Dermis microvascular lymphatic vessel endothelial cell (primary cell): ENCODE measurements at places on chromosomes 2 and 18. TPM values are rescaled to one million over a fixed set of nuclear protein-coding genes. Genes with fewer than 3 reads are reported as not detected.
A peak's percentile ranks its signal among the peaks of the same experiment; 100 is the strongest.

The ZNF519 gene
- 2.7 and 3.1 TPM in 2 replicates for total RNA-seq

The AMER3 gene
- not detected in 2 replicates for total RNA-seq

The SOCS6 gene
- total RNA-seq, result 18.0 and 28.7 TPM in 2 replicates

The PDE1A gene
- 6.0 and 10.5 TPM in 2 replicates for total RNA-seq

The AFF3 gene
- under 0.01 TPM in 2 replicates for total RNA-seq

The B3GNT7 gene
- 7.2 and 19.1 TPM in 2 replicates for total RNA-seq

The WNT10A gene
- total RNA-seq, result not detected in 2 replicates

DNA sequence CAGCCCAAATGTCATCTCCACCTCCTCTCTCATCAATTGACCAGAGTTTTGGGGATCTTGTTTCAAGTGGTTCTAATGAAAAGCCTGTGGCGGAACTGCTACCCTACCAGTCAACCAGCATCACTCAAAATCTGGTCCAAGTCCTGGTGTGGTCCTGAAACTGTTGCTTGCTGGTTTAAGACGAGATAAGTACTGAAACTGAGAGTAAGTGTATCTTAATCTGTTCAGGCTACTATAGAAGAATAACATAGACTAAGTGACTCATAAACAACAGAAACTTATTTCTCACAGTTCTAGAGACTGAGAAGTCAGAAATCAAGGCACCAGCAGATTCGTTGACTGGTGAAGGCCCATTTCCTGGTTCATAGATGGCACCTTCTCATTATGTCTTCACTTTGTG, 879 bp upstream of the GALNT5 start:
- no peak for DNase-seq

DNA sequence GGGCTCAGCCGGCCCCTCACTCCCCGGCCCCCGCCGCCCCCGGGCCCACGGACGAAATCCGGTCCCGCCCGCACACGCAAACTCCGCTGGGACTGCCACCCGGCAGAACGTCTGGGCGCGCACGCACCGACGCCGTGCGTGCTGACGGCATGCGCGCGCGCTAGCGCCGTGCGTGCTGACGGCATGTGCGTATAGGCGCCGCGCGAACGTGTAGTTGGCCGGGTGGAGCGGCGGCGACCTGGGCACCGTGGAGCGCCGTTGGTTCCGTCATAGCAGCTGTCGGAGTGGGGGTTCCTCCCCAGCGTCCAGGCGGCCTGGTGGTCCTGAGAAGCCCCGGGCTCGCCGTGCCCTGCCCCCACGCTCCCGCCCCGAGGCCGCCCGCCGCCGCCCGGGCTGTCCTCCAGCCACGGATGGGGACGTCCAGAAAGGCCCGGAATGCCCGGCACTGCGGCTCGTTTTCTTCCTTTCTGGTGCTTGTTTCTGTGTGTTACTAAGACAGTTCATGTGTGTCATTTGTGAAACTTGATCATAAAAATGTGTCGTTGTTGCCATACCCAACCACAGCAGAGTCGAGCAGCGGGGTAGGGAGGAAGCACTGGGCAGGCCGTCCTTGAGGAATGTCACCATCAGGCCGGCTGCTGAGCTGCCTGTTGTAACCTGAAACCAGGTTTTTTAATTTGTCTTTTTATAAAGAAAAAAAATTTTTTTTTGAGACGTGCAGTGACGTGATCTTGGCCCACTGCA, at the start of gene TXNL4A:
Gene TXNL4A (minus strand): TSS at position 113 of the 744 bp plus-strand sequence. CDS start 171 bp downstream, outside the sequence.
- peak; percentile 95 for DNase-seq

- peak; percentile 37 for DNase-seq
Observed at GRCh38 chr2:168119515-168120141, 127.8 kb downstream of the STK39 start.

DNA sequence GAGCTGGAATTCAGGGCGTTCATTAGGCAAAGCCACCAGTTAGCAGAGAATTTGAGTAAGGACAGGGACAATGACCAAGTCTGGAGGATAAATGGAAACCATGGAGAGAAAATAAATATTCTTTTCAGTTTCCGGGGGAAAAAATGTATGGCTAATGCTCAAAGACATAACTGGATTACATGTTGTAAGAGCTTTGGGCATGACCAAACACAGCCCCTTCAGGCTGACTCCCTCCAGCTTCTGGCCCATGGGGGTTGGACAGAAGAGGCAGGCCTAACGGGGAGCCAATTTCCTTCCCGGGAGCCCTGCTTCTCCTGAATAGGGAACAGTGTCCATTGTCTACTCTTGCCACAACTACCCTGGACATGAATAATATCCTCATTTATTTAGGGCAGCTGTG, 39.5 kb upstream of the FOXI3 start:
- DNase-seq, result no peak

DNA sequence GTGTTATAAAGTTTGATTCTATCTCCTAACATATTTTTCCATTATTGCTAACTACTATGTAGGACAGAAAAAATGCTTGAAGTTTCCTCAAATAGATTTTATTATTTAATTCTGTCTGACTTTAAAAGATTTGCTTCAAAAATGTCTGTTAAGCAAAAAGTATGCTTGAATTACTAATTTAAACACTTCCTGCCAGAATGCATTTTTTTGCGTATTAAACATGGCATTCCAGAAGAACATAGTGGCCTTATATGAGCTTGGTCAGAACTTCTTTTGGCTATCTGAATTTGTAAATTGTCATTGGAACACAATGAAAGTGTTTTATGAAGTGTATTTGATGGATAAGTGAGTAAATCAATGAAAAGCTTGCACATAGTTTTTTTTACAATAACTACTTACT, 37.8 kb downstream of the MBD5 start:
- DNase-seq, result no peak

DNA sequence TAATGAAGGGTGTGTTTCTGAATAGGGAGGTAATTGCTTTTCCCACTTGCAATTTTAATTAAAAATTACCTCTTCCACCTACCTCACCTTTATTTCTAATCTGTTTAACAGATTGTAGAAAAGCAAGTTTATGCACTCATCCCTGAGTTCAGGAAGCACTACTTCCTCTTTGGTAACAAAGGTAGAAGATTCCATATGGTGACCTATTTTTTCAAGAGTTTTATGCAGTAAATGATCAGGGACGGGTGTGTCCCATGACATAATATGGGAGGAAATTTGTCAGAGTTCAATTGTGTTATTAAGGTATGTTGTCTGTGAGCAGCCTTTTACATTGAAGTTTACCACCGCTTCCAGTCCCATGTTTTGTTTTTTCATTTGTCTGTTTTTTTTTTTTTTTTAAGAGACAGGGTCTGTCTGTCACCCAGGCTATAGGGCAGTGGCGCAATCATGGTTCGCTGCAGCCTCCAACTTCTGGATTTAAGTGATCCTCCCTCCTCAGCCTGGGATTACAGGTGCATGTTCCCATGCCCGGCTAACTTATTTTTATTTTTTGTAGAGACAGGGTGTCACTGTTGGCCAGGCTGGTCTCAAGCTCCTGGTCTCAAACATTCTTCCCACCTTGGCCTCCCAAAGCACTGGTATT, 68.2 kb downstream of the ASAP2 start:
- peak; percentile 61 for DNase-seq

GRCh38 chr2:163664610-163665009, 71.2 kb downstream of the FIGN start:
- no peak for DNase-seq

DNA sequence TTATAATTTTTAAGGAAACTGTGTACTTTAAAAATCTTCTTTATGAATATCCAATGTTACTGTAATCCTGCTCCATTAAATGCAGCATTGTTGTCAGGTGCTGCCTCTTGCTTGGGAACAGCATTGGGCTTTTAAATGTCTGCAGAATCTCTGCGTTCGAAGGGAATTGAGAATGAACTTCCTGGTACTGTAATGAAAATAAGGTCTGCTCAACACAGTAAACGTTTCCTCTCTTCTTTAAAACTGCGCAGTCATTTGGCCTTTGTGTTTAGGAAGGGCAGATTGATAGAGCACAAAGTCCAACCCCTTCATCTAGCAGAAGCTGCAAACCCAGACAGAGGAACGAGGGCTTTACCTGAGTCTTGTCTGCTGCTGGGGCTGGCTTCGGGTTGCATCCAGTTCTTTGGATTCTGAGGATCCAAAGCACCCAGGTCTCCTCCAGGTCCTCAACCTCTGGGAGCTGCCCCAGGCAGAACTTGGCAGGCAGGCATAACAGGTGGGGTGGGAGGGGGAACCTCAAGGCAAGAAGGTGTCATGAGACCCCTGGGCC, 104.5 kb downstream of the UGGT1 start:
- peak; percentile 21 for DNase-seq

- DNase-seq, result no peak
Observed at GRCh38 chr18:7577706-7578105, 10.6 kb downstream of the PTPRM start.

- DNase-seq, result peak; percentile 33
Observed at GRCh38 chr18:44130376-44130942, 550.2 kb upstream of the SETBP1 start.

- no peak for DNase-seq
Observed at GRCh38 chr2:236661061-236661761, 91.6 kb downstream of the ACKR3 start.

GRCh38 chr2:75556679-75557366, 3.9 kb downstream of the EVA1A start:
- no peak for DNase-seq

GRCh38 chr2:224173210-224173609, 134.1 kb upstream of the SERPINE2 start:
- DNase-seq, result peak; percentile 49

GRCh38 chr2:128584296-128584890, 265.7 kb upstream of the HS6ST1 start:
- no peak for DNase-seq

DNA sequence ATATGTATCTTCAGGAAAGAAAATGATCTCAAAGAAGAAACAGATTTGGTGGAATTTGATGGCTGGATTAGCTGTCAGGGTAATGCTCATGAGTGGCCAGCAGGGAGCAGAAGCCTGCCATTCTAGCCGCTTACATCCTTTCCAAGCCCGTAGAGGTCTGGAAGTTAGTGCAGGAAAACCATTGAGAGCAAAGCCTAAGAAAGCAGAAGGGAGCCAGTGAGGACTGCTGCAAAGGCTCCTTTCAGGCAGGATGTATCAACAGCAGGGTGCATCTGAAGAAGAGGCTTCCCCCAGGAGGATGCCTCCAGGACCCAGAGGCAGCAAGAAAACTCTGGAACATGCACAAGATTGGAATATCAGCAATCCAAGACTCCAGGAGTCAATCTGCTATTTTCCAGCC, 22.9 kb upstream of the LBH start:
- DNase-seq, result peak; percentile 81

DNA sequence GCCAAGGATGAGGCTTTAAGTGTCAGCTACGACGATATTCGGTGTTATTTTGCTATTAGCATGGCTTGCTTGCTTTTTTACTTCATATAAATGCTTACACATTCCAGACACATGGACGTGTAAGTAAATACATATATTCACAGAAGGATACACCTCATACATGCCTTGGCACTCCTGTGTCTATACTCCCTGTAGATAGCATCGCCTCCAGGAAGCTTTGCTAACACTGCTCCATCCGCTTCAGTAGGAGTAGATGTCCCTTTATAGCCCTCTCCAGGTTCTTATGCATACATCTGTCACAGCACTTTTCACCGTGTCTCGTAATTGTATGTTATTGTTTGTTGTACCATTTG, 27.5 kb upstream of the KCTD1 start:
- no peak for DNase-seq

- DNase-seq, result no peak
Observed at GRCh38 chr2:222288590-222289277, 10.1 kb downstream of the PAX3 start.

GRCh38 chr2:164473021-164473420, 148.3 kb downstream of the GRB14 start:
- no peak for DNase-seq

- peak; percentile 9 for DNase-seq
Observed at GRCh38 chr18:54558609-54559585, 32.1 kb upstream of the DYNAP start.

GRCh38 chr18:32431753-32432152, 38.9 kb downstream of the GAREM1 start:
- no peak for DNase-seq

- no peak for DNase-seq
Observed at GRCh38 chr2:12773586-12774394, 57.1 kb downstream of the TRIB2 start.

- no peak for DNase-seq
Observed at GRCh38 chr2:150484461-150485021, 2.9 kb downstream of the RND3 start.

GRCh38 chr18:3453540-3454364, 3.8 kb downstream of the TGIF1 start:
- peak; percentile 93 for DNase-seq

GRCh38 chr2:234544659-234545611, 48.1 kb upstream of the ARL4C start:
- DNase-seq, result no peak

DNA sequence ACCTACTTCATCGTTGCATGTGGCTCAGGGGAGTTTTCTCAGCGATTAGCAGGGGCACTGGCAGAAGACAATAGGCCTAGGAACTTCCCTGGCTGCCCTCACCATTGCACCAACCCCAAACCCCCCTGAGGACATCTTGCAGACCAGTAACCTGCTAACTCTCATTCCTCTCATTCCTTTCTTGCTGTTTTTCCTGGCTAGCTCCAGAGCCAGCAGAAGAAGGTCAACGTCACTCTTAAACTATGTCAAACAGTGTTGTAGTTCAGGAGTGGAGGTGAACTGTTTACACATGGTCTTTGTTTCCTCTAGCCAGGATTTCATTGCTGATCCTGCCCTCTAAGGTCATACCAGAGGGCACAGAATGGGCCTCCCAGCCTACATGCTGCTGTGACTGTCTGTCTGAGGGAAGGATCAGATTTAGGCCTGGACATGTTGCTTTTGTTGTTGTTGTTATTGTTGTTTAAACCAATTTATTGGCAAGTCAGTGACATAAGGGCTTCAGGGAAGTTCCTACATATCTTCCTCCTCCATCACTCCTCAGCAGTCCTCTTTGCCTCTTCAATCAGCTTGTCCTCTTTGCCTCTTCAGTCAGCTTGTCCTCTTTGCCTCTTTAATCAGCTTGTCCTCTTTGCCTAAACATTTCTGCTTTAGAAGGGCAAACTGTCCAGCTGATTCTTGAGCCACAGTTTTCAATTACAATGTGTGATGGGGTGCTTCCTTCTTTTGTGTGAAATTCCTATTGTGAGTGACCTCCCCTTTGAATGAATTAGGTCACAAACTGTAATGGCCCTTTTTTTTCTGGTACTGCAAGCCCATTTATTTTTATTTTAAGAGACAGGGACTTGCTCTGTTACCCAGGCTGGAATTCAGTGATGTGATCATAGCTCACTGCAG, 471.9 kb upstream of the TNP1 start:
- no peak for DNase-seq
